ENCODE measurements at places on chromosomes 1 and 21.

- DNase-seq, result no peak
Observed at GRCh38 chr1:29456685-29457435, 220.5 kb downstream of the PTPRU start.

DNA sequence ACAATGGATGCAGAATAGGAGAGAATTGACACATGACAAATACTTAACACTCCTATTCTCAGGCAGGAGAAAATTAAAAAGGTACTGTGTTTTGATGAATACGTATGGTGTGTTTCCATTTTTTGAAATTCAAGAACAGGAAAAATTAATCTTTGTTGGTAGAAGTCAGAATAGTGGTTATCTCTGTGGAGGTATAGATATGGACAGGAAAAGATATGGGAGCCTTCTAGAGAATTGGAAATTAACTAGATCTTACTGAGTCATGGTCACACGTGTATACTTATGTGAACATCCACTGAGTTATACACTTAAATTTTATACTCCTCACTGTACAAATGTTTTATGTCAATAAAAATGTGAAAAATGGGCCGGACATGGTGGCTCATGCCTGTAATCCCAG, 9.9 kb upstream of the TUT4 start:
- no peak for DNase-seq

DNA sequence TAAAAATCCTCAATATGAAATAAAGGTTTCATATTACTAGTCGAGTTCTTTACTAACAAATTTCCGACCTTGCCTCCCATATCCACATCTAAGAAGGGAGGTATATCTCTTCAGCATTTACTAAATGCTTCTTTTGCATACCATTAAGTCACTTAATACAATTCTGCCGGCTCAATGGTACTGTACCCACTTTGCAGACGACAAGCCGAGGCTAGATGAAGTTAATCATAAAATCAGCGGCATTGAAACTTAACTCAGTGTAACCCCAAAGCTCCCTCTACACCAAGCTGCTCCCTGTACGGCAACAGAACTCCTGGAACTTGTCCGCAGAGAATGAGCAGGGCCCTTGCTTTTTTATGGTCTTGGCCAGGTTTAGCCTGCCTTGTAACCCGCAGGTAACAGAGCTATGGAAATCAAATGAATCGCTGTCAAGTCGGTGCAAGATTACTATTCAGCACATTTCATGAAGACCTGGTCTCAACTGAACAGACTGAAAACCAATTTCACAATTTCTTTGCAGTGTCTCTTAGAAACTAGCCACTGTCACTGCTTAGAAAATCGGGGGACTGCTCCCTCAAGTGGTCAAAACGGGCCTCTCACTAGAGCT, 738 bp downstream of the INTS7 start:
- DNase-seq, result no peak

DNA sequence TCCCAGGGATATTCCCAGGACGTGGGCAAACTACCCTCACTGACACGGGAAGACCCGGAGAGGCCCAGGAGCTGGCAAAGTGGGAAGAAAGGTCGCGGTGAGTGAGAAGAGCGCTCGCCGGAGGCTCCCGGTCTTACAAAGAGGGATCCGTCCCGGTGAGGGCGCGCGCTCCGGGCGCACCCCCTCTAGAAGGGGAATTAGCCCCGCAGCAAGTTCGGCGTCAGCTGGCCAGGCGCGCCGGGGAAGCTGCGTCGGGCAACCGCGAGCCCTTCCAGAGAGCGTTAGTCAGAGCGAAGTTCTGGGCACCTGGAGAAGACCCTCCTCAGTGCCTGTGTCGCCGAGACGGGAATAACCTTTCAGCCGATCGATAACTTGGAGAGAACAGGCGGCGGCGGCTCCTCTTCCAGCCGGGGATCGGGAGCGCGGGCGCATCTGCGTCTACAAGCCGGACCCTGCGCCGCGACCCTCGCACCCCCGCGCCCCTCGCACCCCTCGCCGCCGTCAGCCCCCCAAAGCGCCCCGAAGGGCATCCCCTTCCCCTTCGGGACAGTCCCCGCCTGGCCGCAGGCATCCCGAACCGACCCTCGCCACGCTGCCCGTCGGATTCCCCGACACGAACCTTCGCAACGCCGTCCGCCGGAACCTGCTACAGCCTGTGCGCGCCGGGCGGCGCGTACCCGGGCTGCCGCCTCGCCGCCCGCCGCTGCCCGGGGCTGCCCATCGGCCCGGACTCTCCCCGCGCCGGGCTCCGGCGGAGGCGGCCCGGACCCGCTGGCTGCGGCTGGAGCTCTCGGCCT, 485 bp downstream of the SIPA1L2 start:
- no peak for DNase-seq

- no peak for DNase-seq
Observed at GRCh38 chr1:32116531-32116930, 8.7 kb downstream of the KPNA6 start.

- DNase-seq, result no peak
Observed at GRCh38 chr1:217403026-217403720, 227.7 kb downstream of the GPATCH2 start.

GRCh38 chr21:28154121-28154520, 838.6 kb downstream of the LTN1 start:
- no peak for DNase-seq

- no peak for DNase-seq
Observed at GRCh38 chr1:226754793-226755533, 15.9 kb upstream of the ITPKB start.

GRCh38 chr21:33132054-33132453, 62.1 kb downstream of the OLIG1 start:
- DNase-seq, result no peak

GRCh38 chr1:69914976-69915765, 290.2 kb downstream of the LRRC40 start:
- DNase-seq, result no peak

DNA sequence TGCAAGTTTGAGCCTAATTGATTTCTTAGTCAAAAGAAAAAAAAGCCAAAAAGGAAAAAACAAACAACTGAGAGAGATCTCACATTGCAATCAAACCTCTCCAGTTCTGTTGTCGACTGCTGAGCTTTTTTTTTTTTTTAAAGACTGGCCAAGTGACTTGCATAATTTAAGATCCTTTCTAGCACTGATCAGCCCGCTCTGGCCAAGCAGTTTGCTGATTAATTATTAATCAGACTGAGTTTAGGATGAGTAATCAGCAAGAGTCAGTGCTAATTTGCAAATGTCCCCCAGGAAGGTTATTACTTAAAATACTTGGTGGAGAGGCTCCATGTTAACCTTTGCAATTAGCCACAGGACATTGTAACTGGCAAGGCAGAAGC, 39.3 kb downstream of the HMGB4 start:
- no peak for DNase-seq
